ENCODE measurements at places on chromosomes 11 and 22.

GRCh38 chr11:76339221-76339620 lies 41.7 kb downstream of the THAP12 start:
- no peak for DNase-seq

- no peak for DNase-seq
Measured at GRCh38 chr22:41289671-41290070, 3.7 kb upstream of the RANGAP1 start.

- DNase-seq = no peak
Measured at GRCh38 chr11:23336961-23337360, 476.7 kb upstream of the CCDC179 start.

DNA sequence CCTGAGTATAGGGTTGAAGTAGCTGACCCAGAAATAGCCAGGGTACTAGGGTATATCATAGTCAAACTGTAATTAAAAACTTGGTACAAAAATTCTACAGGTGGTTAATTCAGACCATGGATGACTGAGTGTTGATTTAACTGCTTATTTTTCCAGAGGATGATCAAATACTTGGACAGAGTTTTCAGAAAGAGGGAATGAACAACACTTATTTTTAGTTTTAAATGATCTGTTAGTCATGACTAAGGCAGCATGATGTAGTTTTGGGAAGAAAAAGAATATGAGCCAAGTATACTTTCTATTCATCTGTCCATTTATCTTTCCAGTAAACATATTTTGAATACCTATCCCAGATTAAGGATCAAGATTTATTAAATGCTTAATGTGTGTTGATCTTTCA lies 19.8 kb upstream of the CCDC89 start:
- DNase-seq = no peak

- no peak for DNase-seq
Measured at GRCh38 chr11:8228231-8228630, 35.4 kb downstream of the LMO1 start.

DNA sequence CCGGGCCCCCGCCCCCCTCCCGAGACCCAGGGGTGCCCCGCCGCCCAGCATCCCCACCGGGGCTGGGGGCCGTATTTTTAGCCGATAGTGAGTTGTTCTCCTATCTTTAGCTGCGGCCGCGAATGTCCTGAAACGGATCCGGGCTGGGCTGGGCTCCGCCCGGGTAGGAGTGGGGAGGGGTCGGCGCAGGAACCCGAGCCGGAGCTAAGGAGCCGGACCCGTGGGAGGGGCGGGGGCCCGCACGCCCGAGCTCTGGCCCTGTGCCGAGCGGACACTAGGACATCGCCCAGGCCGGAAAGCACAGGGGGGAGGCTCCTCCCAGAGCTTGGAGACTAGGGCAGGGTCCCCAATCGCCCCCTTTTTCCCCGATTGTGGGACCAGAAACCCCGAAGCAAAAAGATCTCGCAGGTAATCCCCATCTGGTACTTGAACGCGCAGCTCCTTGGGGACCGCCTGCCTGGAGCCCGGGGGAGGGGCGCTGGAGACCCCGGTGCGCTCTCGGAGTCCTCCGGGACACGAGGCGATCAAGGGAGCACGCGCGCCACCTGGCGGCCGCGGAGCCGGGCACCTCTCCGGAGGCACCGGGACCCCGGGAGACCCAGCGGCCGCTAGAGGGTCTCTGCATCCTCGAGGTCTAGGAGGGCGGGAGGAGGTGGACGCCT lies 669 bp downstream of the CDC42EP2 start:
- no peak for DNase-seq

DNA sequence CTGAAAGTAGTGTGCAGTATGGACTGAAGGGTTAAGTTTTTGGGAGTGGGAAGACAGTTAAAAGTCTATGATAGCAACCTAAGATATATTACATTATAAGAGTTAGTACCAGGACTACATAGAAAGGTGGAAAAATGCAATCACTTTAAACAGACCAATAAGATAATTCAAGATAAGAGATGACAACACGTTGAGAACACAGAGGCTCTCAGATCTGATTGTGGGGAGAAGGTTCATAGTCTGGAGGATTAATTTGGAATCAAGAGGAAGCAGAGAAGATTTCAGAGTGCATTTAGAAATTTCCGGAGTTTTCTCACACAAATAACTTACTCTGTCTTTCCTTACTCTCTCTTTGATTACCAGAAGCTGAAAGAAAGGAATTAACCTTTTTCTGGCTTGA lies 441 bp downstream of the CASP5 start:
- DNase-seq = no peak

DNA sequence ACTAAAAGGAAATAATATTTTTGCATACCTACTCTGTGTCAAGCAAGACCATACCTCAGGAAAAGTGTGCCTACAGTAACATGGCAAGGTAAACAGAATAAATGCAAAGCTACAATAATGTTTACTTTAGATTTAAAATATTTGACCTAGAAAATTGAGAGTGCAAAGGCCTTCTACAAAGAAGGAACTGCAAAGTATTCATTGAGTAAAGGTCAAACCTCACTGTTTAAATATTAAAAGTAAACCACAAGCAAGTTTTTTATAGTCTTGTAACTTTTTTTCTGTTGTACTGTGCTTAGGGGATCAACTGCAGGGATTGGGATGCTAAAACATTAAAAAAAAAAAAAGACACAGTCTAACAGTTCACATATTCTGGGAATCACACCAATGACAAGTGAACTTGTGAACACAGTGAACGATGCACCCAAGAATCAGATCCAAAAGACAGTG lies 48.8 kb downstream of the CWF19L2 start:
- DNase-seq = no peak

- DNase-seq = no peak
Measured at GRCh38 chr11:114251815-114252337, 44.3 kb upstream of the NNMT start.

- no peak for DNase-seq
Measured at GRCh38 chr11:16082095-16083055, 274.0 kb downstream of the SOX6 start.

DNA sequence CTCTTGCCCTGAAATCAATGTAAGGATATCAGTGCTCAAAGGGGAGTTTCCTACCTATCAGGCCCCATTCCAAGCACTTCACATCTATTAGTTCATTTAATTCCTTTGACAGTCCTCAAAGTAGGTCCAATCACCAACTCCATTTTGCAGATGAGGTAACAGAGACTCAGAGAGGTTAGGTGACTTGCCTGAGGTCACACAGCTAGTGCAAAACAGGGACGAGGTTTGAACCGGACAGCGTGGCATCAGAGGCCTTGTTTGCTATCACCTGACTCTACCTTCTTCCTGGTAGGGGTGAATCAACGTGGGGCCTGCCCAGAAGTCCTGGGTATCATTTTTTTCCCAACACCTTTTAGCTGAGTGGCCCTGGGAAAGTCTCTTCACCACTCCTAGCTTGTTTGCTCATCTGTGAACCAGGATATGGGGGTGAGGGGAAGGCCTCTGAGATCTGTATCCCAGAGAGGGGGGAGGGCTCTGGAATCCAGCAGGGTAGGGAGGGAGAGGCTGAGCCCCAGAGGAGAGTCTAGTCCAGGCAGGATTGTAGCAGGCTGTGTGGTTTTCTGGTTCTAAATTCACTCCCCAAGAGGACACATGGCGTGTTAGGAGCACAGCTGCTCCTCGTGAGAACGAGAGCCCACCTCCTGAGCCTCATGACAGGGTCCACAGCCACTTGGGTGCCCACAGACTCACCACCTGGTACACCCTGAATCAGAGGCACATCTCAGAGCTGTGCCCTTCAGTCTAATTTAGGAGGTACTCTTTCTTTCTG lies 174.7 kb downstream of the MN1 start:
- no peak for DNase-seq

DNA sequence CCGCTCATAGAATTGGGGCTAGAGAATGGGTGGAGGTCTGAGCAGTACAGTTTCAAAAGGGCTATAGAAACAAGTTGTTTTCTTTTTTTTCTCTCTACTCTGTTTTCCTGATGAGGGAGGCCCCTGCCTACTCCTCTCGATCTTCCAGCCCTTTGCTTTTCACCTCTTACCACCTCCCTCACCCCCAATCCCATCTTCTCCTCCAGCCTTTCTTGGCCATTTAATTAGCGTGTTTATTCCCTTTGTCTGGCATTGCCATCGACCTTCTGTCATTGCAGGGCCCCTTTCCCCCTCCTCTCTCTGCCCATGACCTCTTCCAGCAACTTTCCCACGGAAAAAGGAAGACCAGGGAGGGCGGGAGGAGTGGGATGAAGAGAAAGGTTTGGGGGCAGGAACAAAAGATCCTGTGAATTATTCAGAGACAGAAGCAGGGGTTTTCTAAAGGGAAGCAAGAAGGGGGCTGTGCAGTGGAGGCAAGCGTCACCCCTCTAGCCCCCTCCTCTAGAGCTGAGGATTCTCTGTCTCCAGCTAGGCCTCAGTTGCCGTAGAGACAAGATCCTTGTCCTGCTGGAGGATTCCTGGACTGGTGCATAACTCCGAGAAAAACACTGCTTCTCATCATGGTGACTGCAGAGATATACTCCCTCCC lies 12.9 kb downstream of the DTX4 start:
- DNase-seq = no peak

DNA sequence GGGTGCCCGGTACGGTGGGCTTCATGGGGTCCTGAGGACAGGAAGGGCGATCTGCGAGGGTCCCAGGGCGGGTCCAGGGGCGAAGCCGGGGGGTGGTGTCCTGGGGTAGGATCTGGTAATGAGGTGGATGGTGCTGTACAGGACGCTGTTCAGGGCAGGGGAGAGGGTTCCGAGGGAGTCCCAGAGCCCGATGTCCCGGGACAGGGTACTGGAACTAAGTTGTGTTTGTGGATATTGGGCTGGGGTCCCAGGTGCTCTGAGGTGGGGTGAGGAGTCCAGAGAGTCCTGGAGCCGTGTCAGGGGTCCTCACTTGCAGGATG lies 426 bp downstream of the LZTR1 start:
- DNase-seq = no peak

DNA sequence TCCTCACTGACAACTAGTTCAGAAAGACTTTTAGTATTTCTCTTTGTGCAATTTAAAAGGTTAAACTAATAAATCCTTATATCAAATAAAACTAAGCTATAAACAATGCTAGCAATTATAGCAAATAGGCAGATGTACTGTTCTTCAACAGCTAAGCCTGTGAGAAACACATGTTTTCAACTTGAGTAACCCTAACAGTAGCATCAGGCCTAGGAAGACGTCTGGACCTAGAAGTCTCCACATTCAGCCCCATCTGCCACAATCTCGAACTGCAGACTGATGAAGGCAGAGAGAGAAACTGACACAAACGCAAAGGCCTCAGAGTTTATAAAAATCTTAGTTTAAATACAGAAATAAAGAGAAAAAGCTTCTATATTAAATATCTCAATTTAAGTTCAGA lies 2.5 kb downstream of the ST13 start:
- no peak for DNase-seq

DNA sequence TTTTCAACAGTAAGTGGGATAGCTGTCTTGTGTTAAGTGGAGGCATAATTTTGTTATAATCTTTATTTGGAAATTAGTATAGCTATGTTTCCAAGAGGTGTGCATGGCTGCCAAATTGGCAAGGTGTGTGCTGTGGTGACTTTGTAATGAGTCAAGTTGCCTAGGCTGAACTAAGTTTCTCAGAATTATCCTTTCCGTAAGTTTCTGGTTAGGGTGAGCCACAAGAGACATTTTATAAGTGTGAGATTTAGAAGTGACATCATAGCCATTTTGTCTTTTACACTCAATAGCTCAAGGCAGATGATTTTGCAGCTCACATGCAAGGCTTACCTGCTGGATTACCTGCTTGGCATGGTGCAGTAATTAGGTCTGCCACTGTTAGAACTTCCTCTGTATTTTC lies 90.3 kb downstream of the C11orf87 start:
- no peak for DNase-seq

DNA sequence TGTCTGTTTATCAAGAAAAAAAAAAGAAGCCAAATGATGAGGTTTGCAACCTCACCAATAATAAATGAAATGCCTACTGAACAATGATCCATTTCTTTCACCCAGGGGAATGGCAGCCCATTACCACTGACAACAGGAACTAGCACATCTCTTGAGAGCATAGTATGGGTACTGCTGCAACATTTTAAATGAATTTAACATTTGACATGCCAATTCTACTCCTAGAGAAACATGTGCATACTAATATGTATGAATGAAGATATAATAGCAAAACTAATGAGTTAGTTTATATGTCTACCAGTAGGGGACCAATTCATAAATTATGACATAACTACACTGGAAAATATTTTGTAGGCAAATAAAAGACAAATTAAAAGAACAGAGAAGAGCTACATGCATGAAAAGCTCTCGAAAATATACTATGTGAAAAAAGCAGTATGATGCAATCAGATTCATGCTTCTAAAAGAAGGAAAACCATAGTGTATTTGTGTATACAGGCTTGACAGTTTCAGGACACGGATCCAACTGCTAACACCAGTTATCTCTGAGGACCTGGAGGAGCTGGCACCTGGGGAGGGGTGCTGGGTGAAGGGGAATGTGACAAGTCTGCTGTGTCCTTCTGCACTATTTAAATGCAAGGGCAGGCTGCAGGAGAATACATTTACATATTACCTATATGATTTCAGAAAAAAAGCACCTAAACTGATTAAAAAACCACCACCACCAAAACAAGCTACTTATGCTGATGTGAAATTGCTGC lies 6.9 kb downstream of the SMCO4 start:
- no peak for DNase-seq

DNA sequence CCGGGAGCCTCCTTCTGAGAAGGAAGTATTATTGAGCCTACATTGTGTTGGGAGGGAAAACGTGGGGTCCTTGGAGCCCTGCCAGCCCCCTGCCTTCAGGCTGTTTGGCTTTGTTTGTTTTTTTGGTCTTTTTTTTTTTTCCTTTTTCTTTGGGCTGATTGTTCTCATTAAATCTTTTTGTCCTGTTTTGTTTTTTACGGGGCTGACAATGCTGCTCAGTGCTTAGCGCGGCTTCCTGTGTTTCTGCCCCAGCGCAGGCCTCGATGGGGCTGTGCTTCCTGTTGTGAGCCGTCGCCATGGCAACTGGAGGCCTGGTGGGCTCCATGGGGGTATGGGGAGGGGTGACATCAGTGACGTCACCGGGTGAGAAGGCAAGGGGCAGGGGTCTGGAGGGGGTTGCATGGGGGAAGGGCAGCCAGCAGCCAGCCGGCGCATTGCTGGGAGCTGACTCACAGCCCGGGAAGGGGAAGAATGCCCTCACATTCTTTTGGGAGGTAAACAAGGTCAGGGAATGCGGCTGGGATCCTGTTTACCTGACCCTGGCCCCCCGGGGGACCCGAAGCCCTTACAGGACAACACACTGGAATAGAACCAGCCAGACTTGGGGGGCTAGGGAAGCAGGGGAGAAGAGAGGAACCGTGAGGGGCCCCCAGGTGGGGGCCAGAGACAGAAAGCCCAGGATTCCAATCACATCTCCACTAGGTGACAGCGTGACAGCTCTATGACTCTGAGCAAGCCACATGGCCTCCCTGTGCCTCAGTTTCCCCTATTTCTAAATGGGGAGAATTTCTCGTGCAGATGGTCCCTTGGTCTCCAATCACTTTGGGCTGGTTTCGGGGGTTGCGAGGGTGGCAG lies 22.2 kb upstream of the CBX7 start:
- DNase-seq = no peak

All from esophagus squamous epithelium (tissue), 5 donors.